ENCODE measurements at places on chromosomes 12 and 14.

GRCh38 chr12:30420561-30420960 lies 275.1 kb downstream of the IPO8 start:
- DNase-seq: no peak

DNA sequence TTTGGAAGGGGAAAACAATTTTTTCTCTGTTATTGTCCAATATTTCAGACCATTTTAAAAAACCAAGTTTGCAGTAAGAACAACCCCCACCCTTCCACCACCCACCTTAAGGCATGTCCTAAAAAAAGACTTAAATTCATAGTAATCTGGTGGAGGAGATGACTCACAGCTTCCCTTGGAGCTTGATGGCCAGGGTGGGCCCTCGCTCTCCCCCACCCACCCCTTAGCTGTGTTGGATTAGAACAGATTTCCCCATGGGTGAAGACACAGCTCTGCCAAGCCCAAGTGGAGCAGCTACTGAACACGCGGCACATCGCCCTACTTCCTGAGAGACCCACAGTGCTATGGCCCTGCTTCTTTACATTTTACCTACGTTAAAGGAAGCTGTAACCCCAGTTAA lies 140.3 kb downstream of the GCH1 start:
- DNase-seq: no peak

DNA sequence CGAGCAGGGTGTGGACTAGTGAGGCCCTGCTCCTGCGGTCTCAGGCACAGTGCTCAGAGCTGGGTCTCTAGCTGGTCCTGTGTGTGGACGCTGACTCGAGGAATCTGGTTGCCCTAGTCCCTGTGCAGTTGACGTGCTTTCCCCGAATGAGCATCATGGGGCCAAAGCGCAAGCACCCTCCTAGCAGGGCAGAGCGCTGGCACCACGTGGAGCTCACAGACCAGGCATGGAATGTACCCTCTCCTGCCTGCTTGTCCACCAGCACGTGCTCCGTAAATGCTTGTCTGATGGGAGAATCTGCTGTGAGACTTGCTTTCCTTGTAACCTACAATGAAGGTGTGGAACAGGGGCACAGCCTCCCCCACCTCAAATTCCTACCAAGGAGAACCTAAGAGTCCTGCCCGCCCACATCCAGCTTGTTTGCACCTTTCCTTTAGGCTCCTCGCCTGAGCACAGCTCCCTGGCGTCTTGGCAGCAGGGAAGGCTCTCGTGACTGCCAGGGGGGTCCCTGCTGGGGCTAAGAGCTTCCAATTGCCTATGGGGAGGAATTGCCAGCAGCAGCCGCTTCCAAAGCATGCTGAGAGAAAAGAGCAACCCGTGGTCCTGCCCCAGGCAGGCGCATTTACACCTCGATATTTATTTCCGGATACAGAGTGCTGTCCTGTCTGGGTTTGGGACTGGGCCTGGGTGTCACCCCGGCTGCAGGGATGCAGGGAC lies 125.0 kb downstream of the PIWIL1 start:
- DNase-seq: no peak

GRCh38 chr12:49888461-49889151 lies 15.1 kb downstream of the FAIM2 start:
- DNase-seq: no peak

- no peak for DNase-seq
These were observed 148.0 kb upstream of the NUDT4 start for GRCh38 chr12:93229494-93230325.

- no peak for DNase-seq
These were observed 924.4 kb upstream of the LRFN5 start for GRCh38 chr14:40682131-40682913.

DNA sequence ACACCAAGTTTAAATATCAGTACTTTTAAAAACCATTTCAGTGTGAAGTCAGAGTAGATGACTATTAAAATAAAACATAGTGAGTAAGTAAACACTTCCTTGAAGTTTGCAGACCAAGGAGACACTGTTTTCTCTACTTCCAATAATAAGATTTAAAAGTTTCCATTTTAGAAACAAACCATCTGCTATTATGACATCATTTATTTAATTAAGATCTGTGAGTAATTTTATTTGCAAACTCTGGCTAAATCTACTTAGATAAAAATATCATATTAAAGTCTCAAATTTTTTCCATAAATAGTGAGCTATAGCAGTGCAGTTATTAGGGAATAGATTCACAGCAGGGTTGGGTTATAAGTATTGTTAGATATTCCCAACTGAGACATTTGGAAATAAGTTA lies 1267.0 kb upstream of the FLRT2 start:
- no peak for DNase-seq

DNA sequence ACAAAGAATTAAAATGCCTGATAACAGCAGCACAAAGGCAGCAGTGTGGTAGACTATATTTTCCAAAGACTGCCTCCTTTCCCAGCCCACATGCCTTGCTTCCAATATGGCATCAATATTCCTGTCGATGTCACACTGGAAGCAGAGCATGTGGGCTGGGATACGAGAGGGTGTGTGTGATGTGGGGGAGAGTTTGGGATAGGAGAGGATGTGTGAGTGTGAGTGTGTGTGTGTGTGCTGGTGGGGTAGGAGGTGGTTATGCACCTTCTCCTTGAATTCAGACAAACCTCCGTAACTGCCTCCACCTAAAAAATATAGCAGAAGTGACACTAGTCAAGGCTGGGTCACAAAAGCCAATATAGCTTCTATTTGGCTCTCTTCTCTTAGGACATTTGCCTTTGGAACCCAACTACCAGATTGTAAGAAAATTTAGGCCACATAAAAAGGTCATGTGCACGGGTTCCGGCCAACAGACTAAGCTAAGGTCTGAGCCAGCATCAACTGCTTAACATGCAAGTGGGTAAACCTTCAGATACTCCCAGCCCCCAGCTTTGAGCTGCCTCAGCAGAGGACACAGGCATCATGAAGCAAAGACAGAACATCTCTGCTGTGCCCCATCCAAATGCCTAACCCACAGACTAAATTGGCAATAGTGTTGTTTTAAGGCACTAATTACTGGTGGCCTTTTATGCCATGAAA lies 29.5 kb downstream of the SPPL3 start:
- no peak for DNase-seq

DNA sequence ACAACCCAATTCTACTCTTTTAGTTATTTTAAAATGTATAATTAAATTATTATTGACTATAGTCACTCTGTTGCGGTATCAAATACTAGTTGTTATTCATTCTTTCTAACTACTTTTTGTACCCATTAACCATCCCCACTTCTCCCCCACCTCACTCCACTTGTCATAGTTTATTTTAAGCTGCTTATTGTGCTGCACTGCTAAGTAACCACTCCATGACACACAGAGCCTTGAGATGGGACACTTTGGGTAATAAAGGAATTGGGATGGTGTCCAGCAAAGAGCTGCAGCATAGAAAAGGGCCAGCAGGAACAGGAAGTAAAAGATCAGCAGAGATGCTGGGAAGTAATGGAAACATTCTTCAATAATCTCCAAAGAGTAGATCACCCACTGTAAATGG lies 123.0 kb downstream of the RPS29 start:
- DNase-seq: no peak

Measured in stimulated activated CD8-positive, alpha-beta memory T cell treated with anti-CD3 and anti-CD28 coated beads, Interleukin-12 subunit alpha, Interleukin-12 subunit beta, amount 100 ng/mL, for 1 hour (primary cell).